Testis (tissue), 5 donors: ENCODE measurements at places on chromosomes 16 and 17. TPM values are rescaled to one million over a fixed set of nuclear protein-coding genes. Genes with fewer than 3 reads are reported as not detected.

GRCh38 chr16:79267781-79268180 is 332.8 kb downstream of the MAF start:
- DNase-seq: no peak
- H3K27me3 ChIP-seq: no peaks in the 10 kb centered on the region
- no peak overlapping the region for H3K27ac ChIP-seq
- H3K4me3 ChIP-seq: no peak overlapping the region

Gene GFAP
- 0.62 TPM for total RNA-seq

DNA sequence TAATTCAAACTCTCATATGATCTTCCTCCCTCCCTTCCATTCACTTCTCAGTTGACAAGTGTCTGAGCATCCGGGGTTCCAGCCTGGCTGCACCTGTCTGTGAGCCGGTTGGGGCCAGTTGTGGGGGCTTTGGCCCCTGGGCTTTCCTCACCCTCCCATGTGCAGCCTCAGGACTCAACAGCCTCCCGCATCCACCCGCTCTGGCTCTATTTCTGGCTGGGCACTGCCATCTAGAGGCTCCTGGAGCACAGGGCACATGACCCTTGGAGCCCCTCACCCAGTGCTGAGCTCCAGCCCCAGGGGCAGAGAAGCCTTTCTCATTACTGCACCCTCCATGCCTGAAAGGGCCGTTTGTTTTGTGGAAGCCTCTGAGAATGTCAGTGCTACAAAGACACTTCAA is 43.3 kb downstream of the HAPSTR1 start:
- H3K36me3 ChIP-seq: no peaks in the 10 kb centered on the region
- H3K4me3 ChIP-seq: no peak overlapping the region
- H3K4me1 ChIP-seq: no peaks in the 10 kb centered on the region
- peak; percentile 66 for DNase-seq
- H3K27me3 ChIP-seq: no peaks in the 10 kb centered on the region

Gene CCL5
- 0.87 TPM for total RNA-seq

DNA sequence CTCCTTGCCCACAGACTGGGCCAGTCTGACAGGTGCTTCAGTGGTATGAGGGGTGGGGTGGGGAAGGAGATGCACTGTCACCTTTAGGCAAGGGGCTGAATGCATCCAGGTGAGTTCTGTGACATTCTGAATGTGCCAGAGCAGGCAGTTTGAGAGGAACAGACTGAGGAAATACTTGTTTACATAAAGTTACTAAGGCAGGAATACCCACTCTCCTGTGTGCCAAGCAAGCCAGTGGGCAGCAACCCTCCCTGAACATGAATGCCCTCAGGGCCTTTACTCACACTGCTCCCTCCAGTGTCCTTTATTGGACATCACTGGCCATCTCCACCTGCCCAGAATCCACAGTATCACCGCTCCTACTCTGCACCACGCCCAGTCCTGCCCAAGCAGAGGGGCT is 33.1 kb upstream of the ULK2 start:
- DNase-seq: no peak
- no peak overlapping the region for H3K27ac ChIP-seq
- H3K36me3 ChIP-seq: no peaks in the 10 kb centered on the region
- no peaks in the 10 kb centered on the region for H3K27me3 ChIP-seq
- H3K4me3 ChIP-seq: no peak overlapping the region
